Cerebellum (tissue), 4 donors: ENCODE measurements at places on chromosomes 2 and 18. TPM values are rescaled to one million over a fixed set of nuclear protein-coding genes. Genes with fewer than 3 reads are reported as not detected.

Gene ACTR2
- 84.7 TPM for total RNA-seq

- DNase-seq, result no peak
These were observed at the start of gene GRB14 for GRCh38 chr2:164620873-164621763. TSS of gene GRB14 (minus strand) at chr2:164621482. CDS start at chr2:164621309, 173 bp downstream.

DNA sequence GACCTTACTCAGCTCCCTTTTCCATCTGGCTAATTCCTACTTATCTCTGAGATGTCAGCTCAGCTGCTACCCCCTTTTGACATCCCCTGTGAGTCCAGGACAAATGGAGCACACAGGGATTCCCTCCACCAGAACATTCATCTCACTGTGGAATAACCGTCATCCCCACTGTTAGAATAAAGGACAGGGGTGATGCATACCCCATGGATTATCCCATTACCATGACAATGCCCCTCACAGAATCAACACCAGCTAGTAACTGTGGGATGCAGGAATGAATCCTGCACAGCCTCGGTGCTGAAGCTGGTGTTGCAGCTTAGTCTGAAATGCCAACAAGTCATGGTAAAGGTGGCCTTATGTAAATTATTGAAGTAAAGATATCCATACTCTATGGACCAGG is 624.8 kb upstream of the RAB6C start:
- no peak for DNase-seq

DNA sequence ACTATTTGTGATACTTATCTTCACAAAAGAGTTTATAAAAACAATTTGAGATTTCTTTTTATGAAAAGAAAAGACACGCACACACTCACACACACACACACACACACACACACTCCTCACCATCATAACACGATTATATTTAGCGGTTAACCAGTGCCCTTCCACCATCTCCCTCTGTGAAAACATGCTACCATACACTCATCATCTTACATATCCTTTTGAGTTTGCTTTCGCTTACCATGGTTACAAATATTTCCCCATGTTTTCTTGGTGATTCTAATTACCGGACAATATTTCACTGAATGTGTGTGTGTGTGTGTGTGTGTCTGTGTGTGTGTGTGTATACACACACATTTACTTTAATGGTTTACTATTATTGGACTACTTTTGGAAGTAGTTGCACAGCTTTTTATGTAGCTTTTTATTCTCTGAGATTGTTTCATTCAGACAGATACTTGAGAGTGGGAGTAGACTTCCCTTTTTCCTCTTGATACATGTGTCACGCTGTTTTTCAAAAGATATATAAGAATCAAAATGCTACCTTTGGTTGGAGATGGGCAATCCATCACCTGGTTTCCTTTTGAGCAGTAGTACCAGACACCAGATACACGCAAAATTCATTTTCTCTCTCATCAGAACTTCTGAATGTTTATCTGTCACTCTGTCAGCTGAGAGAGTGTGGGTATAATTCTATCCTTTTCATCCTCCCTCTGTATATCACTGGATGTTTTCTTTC is 138.1 kb downstream of the SETBP1 start:
- DNase-seq, result no peak

- DNase-seq, result peak; percentile 13
These were observed 24.3 kb upstream of the VIT start for GRCh38 chr2:36672199-36672598.

GRCh38 chr2:173043897-173044519 is 31.6 kb upstream of the MAP3K20 start:
- no peak for DNase-seq

DNA sequence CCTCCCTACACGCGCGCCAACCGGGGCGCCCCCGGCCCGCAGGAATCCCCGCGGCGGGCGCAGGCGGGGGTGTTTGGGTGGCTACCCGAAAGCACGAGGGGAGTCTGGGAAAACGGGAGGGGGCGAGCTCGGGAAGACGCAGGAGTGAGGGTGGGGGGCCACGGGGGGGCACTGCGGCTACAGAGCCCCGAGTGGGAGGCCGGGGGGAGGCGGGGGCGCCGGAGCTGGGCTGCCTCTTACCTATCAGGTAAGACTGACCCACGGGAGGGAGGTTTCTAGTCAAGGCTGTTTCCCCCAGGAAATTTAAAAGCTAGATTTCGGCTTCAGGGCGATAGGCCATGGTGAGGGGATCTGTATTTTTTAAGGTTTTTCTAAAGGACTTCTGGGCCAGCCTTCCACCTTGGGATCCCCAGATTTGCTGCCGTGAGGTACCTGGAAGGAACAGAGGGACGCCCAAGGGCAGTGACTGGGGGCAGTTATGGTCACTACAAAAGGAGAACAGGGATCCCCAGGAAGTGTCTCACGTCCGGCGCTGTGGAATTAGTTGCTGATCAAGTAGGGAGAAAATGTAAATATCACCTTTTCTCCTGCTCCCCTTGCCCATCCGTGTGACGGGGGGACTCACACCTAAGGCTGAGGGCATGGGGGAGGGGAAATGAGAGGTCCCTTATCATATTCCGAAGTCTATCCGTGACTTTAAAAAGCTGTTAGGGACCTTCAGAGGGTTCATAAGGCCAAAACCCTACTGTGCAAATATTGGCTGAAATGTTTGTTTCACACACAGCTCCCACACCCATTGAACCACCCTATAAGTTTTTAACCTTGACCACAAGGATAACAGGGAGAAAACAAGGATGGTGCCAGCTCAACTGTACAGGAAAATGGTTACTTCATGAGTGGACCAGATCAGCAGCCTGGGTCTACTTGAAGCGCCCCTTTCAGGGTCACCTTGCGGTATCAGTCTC is 638 bp upstream of the IRS1 start:
- peak; percentile 47 for DNase-seq

DNA sequence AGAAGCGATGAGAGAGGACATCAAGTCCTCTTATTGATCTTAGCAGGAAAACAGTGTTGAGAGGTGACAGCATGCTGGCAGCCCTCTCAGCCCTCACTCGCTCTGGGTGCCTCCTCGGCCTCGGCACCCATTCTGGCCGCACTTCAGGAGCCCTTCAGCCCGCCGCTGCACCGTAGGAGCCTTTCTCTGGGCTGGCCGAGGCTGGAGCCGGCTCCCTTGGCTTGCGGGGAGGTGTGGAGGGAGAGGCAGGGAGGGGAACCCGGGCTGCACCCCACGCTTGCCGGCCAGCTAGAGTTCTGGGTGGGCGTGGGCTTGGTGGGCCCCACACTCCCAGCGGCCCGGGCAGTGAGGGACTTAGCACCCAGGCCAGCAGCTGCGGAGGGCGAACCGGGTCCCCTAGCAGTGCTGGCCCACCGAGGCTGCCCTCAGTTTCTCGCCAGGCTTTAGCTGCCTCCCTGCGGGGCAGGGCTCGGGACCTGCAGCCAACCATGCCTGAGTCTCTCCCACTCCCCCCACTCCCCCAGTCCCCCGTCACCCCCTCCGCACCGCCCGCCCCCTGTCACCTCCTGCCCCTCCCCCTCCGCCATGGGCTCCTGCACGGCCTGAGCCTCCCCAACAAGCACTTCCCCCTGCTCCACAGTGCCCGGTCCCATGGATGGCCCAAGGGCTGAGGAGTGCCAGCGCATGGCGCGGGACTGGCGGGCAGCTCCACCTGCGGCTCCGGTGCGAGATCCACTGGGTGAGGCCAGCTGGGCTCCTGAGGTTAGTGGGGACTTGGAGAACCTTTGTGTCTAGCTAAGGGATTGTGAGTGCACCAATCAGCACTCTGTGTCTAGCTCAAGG is 8.4 kb downstream of the FAP start:
- no peak for DNase-seq

- DNase-seq, result no peak
These were observed 28.3 kb upstream of the HPCAL1 start for GRCh38 chr2:10274376-10274775.

GRCh38 chr2:216349366-216349765 is 22.9 kb downstream of the MARCHF4 start:
- no peak for DNase-seq

DNA sequence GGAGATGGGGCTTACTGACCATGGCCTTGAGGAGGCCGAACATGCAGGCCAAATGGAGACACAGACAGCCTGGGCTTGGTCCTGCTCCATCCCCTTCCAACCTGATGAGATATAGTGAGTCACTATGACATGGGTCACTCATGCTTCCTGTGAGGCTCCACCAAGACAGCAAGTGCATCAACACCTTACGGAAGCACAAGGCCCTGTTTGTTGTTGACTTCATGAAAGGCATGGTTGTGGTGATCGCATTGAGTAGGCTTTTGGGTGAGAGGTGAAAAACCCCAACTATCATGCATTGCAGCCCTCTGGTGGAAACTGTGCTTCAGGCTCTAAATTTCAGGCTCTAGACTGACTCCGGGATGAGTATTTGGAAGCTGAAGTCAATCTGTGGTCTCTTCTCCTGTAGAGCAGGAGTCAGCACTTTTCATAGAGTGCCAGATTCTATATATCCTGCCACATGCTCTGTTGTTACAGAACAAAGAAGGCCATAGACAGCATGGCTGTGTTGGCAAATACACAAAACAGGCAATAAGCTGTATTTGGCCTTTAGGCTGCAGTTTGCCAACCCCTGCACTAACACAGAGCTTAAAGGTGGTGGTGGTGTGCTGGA is 10.1 kb downstream of the IL37 start:
- DNase-seq, result no peak

GRCh38 chr2:3557639-3558204 is 411 bp downstream of the RNASEH1 start:
- DNase-seq, result no peak

Gene GRB14
- total RNA-seq, result 9.0 TPM

Gene RAPGEF4
- 45.1 TPM for total RNA-seq

Gene GALR1
- 1.4 TPM for total RNA-seq

- no peak for DNase-seq
These were observed 60.0 kb upstream of the EDAR start for GRCh38 chr2:109049022-109049421.
